ENCODE measurements at places on chromosomes 13 and 19.

GRCh38 chr19:18637673-18638630, 1.1 kb downstream of the KLHL26 start:
- DNase-seq: no peak

DNA sequence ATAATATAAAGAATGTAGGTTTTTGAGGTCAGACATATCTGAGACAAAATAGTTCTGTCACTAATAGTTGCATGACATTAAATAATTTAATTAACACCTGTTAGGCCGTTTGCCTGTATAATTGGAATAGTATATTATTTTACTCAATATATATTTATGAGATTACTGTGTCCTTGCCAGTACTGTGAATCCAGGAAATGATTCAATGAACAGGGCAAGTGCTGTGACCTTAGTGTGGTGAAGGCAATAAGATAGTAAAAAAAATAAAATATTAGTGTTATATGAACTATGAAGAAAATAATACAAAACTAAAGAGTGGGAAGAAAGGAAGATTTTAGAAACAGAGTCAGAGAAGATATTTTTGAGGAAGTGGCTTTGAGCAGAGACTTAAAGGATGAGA, 403.7 kb downstream of the PCDH9 start:
- no peak for DNase-seq

GRCh38 chr13:61880578-61881283, 465.1 kb upstream of the PCDH20 start:
- no peak for DNase-seq

DNA sequence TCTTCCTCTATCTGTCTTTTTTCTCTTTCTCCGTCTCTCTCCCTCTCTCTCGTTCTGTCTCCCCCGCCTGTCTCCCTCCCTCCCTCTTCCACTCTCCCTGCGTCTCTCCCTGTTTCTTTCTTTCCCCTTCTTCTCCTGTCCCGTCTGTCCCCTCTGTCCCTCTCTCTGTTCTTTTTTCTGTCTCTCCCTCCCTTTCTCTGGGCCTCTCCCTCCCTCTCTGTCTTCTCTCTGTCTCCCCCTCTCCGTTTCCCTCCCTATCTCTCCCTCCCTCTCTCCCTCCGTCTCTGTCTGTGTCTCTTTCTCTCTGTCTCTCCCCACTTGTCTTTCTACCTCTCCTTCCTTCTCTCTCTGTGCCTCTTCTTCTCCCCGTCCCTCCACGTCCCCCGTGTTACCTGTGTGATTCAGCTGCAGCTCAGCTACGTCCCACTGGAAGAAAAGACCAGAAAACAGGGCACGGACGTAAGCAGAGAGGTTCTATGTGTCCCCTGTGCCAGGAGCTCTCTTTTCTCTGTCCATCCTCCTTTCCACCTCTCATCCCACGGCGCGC, 1.2 kb downstream of the CD70 start:
- DNase-seq: no peak
